IPS-NIHi11 (cell line): ENCODE measurements at places on chromosomes 5 and 9.

DNA sequence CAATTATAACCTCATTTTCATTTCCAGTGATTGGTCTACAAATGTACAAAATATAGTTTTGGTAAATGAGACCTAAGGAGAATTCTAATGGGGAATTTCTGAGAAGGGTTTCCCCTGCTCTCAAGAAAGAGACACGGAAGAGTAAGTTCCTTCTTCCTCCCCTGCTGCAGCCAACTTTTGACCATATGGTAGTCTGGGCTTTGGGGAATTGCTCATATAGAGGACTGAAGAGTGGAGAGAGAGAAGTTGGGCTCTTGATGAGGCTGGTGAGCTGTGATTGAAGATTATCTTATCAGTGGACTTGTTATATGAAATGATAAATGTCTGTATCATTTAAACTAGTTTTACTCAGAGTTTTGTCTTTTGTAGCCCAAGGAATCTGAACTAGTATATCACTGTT is 4.3 kb upstream of the LNPEP start:
- DNase-seq, result no peak

DNA sequence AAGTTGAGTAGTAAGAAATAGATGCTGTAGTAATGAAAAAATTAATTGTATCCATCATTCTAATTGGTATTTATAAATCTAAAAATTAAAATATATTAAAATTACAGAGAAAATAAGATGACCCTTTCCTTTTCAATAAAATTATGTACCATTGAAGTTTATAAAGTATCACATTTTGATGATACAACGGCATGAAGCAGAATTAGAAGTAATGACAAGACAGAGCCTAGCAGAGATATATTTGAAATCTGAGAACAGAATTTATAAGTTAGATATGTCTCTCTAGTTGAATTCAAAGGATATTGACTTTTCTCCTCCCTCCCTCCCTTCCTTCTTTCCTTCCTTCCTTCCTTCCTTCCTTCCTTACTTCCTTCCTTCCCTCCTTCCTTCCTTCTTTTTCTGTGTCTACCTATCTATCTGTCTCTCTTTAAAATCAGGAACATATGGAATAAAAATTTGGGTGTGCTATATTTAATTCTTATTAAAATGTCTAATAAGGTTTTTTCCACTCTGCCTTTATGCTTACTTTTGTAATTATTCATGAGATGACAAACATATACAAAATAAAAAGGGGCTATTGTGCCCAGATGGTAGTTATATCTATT is 258.5 kb upstream of the CD180 start:
- no peak for DNase-seq

DNA sequence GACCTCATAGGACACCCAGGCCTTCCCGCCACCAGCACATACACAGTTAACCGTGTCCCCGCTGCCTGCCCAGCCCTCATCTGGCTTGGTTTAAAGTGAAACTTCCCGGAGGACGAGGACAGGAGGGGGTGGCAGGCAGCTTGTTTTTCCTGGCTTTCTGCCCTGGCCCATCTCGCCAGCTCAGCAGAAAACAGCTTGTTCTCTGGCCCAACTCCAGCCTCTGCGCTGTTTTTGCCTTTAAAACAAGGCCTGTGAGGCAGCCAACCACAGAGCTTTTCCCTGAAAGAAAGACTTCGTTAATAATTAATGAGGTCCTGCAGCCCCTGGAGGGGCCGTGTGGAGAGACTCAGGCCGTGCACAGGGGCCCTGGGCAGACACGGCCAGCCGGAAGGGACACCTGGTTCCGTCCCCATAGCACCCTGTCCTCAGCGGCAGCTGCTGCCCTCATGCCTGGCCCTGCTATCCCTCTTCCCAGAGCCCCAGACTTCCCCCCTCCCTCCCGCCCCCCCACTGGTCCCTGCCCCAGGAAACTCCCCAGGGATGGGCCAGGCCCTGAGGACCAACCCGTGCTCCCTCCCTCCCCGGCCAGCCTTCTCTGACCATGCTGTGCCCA is 108.7 kb downstream of the RXRA start:
- peak; percentile 57 for DNase-seq

DNA sequence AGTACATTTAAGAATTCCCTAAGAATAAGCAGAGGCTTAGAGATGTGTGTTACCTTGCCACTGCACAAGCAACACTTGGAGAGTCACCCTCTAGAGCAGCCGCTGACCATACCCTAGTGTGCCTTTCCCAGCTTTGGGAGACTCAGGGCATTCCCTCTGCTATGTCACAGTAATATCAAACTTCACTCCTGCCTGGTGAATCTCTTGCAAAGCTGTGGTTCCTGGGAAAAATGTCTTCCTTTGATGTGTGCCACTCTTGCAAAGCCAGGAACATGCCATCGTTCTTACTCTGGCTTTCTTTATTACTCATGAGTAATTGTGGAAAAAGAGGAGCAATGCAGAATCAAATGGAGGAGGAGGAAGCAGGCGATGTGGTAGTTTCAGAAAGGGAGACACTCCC is 173.2 kb downstream of the CCDC192 start:
- no peak for DNase-seq

GRCh38 chr5:10420932-10421331 is 20.7 kb upstream of the ROPN1L start:
- DNase-seq, result no peak

GRCh38 chr5:181188700-181189362 is 16.2 kb downstream of the TRIM7 start:
- no peak for DNase-seq

GRCh38 chr9:16885931-16886330 is 15.5 kb upstream of the BNC2 start:
- no peak for DNase-seq

DNA sequence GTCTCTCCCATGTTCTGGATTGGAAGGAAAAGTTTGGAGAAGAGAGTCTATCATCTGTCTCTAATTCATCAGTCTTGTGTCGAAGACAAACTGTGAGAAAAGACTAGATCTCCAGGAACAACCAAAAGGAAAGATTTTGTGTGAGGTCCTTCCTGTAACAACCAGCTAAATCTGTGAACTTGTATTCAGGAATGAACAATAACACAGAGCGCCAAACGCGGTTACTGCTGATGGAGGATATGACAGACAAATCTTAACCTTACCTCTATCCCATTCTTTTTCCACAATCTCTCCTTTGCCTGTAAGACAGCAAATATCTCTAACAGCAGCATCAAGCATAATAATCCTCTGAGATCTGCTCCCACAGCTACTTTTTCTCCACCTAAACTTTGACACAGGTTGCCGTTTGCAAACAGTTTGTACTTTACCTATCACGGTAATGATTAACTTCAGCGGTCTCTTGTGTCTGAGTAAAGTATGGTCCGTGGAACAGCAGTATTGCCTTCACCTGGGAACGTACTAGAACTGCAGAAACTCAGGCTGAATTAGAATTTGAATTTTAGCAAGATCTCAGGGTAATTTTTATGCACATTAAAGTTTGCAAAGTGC is 387.6 kb downstream of the ELAVL2 start:
- no peak for DNase-seq

DNA sequence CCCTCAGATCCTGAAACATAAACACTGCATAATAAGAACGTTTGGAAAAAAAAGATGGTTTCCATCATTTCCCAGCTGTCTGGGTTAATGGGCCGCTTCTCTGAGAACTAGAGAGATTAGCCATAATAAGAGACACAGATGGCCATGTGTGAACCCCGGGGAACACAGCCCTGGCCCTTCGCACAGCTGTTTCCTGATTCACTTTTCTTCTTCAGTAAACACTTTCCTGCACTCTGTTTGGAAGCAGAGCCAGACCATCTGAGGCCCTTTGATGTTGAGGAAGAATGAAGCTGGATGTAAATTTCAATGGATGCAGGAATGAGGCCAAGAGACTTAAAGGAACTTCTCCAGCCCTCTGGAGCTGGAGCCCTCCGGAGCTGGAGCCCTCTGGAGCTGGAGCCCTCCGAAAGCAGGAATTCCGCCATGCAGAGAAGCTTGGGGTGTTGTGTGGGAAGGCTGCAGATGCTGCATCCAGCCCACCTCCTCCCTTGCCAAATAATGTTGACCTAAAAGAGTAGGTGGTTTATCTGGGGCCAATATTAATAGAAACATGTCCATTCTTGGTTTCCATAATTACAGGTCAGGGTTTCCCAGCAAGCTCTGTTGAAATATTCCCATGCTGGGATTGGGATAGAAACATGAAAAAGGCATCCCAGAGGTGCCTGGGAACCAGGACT is 218.9 kb downstream of the NXNL2 start:
- DNase-seq, result no peak

GRCh38 chr9:90914868-90915483 is 113.4 kb downstream of the SYK start:
- peak; percentile 96 for DNase-seq

GRCh38 chr9:18596920-18597319 is 123.0 kb downstream of the ADAMTSL1 start:
- DNase-seq, result no peak

GRCh38 chr9:136228107-136228875 is 17.3 kb downstream of the QSOX2 start:
- no peak for DNase-seq

GRCh38 chr5:93422652-93423280 is 158.3 kb downstream of the NR2F1-AS1 start:
- no peak for DNase-seq

GRCh38 chr9:89079391-89079790 is 88.1 kb downstream of the S1PR3 start:
- no peak for DNase-seq

DNA sequence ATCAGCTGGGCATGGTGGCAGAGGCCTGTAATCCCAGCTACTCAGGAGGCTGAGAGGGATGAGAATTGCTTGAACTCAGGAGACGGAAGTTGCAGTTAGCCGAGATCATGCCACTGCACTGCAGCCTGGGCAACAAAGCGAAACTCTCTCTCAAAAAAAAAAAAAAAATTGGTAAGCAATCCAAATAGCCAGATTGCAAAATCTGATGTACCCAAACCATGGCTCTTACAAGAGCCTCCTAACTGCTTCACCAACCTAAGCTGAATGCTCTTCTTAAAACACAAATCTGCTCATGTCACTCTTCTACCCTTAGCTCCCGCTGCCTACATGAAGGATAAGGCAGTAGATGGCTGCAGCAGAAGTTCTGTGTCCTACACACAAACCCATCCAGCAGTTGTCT is 105.9 kb downstream of the MPDZ start:
- no peak for DNase-seq

DNA sequence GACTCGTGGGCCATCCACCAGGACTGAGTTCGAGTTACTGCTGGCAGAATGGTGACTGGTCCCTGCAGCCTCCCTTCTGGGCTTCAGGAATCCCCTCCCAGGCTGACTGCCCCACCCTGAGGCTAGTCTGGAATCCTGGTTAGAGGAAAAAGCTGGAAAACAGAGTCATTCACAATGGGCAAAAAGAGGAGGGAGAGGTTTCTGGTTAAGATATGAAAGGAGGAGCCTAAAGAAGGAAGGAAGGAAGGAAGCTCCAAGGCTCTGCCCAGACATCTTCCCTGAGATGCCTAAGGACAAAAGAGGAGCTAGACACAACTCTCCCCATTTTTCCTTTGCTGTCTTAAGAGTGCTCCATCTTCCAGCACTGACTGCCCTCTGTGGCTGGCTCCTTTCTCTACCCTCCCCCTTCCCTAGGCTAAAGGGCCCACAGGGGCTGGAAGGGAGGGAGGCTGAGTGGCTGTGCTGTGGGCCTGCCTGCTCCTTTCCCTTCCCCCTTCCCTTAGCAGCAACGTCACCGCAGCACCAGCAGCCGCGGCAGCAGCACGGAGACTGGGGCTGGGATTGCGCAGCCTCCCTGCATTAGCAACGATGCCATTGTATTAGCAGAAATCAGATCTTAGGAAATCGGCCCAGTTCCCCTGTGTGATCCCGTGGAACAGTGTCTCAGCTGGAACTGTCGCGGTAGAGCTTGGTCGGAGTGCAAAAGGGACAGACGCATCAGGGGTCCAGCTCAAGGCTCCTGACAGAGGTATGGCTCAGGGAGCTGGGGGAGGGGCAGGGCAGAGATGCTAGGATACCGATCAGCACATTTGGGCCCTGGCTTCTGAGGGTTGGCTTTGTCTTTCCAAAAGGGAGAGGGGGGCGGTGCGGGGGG is 48.7 kb downstream of the RUSC2 start:
- peak; percentile 78 for DNase-seq

GRCh38 chr5:109929911-109930310 is 240.2 kb downstream of the MAN2A1 start:
- DNase-seq, result no peak

- DNase-seq, result no peak
Measured at GRCh38 chr5:6236858-6237481, 141.4 kb downstream of the MED10 start.

GRCh38 chr5:10536931-10537579 is 26.8 kb upstream of the ANKRD33B start:
- no peak for DNase-seq

DNA sequence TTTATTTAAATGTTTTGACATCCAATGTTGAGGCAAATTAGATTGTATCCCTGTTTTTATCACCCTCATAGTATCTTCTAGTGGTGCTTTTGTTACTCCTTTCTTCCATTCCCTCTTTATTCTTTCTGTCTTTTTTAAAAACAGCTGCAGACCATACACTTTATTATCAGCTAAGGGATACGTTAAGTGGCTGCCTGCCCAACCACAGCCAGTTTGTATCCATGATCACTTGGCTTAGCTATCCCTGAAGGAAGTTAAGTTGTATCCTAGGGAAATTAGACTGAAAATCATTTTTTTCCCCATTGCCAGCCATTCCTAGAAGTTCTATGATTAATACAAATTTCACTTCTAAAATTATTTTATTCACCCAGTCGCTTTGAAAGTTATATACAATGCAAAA is 1032.7 kb downstream of the NR2F1-AS1 start:
- no peak for DNase-seq

DNA sequence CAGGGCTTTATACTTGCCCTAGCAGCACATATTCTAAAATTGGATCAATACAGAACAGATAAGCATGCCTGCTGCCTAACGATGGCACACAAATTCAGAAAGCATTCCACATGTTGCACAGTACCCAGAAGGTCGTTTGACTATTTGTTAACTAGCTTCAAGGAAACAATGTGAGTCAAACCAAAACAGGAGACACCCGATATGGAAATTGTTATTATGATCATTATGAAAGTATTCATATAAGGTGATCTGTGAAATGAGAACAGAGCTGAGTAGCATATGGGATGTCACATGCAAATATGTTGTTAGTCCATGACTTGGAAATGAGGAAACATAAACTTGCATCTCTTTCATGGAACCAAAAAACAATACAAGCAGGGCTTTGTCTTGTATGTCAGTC is 56.3 kb upstream of the BICD2 start:
- DNase-seq, result no peak

DNA sequence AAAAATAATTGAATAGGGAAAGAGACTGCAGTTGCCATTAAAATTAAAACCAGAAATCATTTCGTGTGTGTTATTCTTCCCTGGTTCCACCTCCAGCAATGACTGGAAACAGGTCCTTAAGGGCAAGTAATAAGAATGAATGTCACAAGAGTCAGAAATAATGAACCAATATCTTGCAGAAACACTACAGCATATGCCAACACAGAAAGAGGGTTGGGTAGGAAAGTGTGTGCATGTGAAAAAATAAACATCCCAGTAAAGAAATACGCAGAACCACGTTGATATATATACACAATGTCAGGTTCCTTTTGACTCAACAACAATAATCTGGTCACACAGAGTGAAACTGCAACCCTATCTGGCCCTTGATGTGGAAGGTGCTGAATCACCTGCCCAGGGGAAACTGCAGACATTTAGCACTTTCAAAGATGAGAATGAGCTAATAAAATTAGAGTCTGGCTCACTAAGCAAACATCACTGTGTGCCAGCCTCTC is 15.0 kb downstream of the HMHB1 start:
- no peak for DNase-seq

- DNase-seq, result peak; percentile 98
Measured at GRCh38 chr5:180209137-180209581, at the start of gene RASGEF1C. Gene RASGEF1C (minus strand): TSS chr5:180209211. CDS start chr5:180138052, 71,159 bp downstream.

- DNase-seq, result no peak
Measured at GRCh38 chr5:108769352-108769751, 21.7 kb downstream of the FER start.
